A549 (cell line): ENCODE measurements at places on chromosomes 7 and 10.

DNA sequence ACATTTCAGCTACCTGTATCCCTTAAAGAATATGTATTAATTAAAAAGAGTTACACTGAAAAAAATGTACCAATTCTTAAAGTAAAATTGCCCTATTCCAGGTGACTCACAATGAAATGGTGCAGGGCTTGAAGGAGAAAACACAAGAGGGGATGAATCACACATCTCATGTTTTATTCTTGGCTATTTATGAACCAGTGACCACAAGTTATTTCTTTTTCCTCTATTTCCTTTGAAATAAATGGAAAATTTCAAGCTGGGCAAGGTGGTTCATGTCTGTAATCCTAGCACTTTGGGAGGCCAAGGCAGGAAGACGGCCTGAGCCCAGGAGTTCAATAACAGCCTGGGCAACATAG is 106.8 kb downstream of the UBE2H start:
- peak; percentile 33 for DNase-seq

DNA sequence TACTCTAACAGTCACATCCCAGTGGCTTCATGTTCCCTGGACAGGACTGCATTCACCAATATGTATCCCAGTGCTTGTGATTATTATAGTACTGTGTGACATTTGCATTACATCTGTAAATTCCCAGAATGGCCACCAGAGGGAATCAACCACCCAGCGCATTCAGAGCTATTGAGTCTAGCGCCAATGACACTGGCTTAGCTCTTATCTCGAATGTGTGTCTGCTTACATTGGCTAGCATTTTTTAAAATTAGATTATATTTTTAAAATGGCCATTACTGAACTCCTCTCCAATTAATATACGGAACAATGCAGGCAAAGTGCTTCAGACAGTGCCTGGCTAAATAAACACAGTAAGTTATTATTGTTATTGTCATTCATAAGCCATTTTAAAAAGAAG is 36.3 kb downstream of the TRIL start:
- DNase-seq = peak; percentile 58

DNA sequence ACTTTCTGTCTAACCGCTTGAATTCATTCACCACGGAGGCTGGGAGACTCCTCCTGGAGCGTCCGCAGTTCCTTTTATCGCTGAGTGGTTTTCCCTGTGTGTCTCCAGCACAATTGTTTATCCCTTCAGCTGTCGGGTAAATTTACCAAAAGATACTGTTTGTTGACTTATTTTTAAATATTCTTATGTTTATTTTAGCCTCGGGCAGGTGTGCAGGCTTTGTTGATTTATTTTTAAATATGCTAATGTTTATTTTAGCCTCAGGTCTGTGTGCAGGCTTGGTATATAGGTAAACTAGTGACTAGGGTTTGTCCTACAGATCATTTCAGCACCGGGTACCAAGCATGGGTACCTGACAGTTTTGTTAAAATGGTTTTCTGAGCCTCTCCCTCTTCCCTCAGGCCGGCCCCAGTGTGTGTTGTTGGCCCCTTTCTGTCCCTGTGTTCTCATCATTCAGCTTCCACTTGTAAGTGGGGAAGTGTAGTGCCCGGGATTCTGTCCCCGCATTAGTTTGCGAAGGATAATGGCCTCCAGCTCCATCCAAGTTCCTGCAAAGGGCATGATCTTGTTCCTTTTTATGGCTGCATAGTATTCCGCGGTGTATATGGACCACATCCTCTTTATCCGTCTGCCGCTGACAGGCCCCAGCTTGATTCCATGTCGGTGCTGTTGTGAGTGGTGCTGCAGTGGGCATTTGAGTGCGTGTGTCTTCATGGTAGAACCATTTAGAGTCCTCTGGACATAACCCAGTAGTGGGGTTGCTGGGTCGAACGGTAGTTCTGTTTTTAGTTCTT is 5.3 kb downstream of the GET4 start:
- no peak for DNase-seq

- DNase-seq = peak; percentile 98
These were observed 776 bp downstream of the TMEM184A start for GRCh38 chr7:1555046-1555812.

DNA sequence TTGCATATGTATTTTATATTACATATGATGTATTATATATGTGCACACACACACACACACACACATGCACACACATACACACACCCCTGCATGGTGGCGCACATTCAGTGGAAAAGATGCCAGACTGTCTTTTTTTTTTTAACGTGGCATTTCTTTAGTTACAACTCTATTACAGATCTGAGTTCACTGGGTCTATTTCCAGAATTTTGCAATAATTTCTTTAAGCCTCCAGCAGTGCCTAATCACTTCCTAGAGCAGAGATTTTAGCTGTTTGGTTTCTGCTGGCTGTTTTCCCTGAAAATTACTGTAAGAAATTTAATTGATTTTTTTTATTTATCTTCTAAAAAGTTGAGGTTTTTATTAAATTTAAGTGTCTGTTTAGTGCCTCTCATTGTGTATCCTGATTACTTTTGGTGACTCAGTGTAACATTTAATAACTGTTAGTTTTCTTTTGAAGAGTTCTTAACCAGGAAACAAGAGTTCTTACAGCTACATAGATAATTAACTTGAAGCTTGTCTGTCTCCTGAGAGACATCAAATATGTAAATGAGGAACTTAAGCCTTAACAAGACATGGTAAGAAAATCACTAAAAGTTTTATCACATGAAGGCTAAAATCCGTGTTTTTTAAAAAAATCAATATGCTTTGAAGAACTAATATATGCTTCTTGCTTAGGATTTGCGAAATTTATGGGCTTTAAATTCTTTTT is 232.0 kb downstream of the MDFIC start:
- no peak for DNase-seq
